ENCODE measurements at places on chromosomes 5 and 9. TPM values are rescaled to one million over a fixed set of nuclear protein-coding genes. Genes with fewer than 3 reads are reported as not detected.

- no peak overlapping the region for H3K27ac ChIP-seq
- no peak for DNase-seq
- no peaks in the 10 kb centered on the region for H3K27me3 ChIP-seq
- peaks cover 9% of the 10 kb centered on the region for H3K4me1 ChIP-seq
Measured at GRCh38 chr5:74196233-74196632, 444.3 kb downstream of the ENC1 start.

GRCh38 chr9:95038666-95039065 is 278.8 kb downstream of the FANCC start:
- no peak overlapping the region for H3K4me3 ChIP-seq
- H3K36me3 ChIP-seq = no peaks in the 10 kb centered on the region
- no peak for DNase-seq
- peak overlapping the region; percentile 98 for H3K27ac ChIP-seq
- peaks cover 85% of the 10 kb centered on the region for H3K4me1 ChIP-seq

- no peak for DNase-seq
- H3K4me3 ChIP-seq = no peak overlapping the region
- peaks cover 22% of the 10 kb centered on the region for H3K4me1 ChIP-seq
- no peaks in the 10 kb centered on the region for H3K27me3 ChIP-seq
Measured at GRCh38 chr5:95825495-95825894, 3.0 kb upstream of the GLRX start.

Gene MLLT3
- 5.6 TPM for total RNA-seq

DNA sequence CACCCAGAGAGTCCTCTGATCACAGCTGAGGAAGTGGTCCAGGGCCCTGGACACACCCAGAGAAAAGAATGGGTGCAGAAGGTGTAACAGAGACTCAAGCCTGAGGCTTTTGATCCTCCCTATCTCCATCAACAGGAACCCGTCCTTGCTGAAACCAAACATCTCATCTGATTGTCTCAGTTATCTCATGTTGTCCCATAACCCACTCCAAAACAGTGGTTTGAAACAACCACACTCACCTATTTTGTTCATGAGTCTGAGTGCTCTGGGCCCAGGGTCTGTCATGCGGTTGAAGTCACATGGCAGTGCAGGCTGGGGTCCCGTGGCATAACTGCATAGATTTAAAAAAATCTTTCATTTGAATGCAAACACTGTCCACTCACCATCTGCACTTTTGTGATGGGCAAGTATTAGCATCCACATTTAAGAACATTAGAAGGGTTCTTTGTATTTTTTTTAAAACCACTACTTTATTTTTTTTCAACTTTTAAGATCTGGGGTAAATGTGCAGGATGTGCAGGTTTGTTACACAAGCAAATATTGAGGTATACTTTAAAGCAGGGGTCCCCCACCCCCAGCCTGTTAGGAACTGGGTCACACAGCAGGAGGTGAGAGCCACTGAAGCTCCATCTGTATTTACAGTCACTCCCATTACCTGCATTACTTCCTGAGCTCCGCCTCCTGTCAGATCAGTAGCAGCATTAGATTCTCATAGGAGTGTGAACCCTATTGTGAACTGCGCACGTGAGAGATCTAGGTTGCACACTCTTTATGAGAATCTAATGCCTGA is 255.8 kb downstream of the ROR2 start:
- DNase-seq = no peak
- no peak overlapping the region for H3K4me3 ChIP-seq
- no peaks in the 10 kb centered on the region for H3K27me3 ChIP-seq
- H3K36me3 ChIP-seq = no peaks in the 10 kb centered on the region
- no peak overlapping the region for H3K27ac ChIP-seq

GRCh38 chr9:73152953-73153352 is 1.3 kb downstream of the ANXA1 start:
- no peak overlapping the region for H3K27ac ChIP-seq
- no peak for DNase-seq
- H3K4me1 ChIP-seq = no peaks in the 10 kb centered on the region

Data from body of pancreas (tissue), 4 donors.